ENCODE measurements at places on chromosomes 3 and 15.

GRCh38 chr15:63000706-63001105, 41.8 kb upstream of the TPM1 start:
- DNase-seq, result no peak

GRCh38 chr15:93144463-93145236, 55.6 kb upstream of the RGMA start:
- DNase-seq, result no peak

DNA sequence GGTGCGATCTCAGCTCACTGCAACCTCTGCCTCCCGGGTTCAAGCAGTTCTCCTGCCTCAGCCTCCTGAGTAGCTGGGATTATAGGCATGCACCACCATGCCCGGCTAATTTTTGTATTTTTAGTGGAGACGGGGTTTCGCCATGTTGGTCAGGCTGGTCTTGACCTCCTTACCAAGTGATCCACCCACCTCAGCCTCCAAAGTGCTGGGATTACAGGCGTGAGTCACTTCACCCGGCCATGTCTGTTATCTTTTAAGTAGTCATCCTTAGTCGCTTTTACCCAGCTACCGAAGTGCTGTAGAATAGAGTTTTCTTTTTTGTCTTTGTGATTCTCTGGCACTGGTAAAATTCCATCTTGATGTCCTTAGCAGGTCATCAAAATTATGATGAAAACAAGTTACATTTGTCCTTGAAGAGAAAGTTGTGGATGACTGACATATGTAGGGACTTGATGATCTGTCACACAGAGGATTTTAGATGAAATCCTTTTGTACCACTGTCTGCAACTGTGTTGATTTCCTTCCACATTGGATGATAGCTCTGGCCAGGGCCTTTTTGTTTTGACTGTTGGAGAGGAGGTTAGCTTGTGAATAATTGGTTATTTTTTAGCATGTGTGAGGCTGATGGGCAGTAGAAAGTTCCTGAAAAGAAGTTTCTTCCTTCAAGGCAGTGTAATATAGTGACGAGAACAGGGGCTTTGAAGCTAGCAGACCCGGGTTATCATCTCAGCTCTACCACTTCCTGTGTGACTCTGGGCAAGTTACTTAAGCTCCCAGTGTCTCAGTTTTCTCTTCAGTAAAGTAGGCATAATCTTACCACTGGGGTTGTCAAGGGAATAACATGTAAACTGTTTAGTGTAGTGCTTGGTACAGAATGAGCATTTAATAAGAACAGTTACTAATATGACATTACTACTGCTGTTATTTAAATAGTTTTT, 18.8 kb downstream of the ATG7 start:
- DNase-seq, result peak; percentile 30

- no peak for DNase-seq
Observed at GRCh38 chr15:35605764-35606449, 59.9 kb upstream of the DPH6 start.

- DNase-seq, result no peak
Observed at GRCh38 chr15:69156736-69157381, 3.6 kb upstream of the GLCE start.

GRCh38 chr15:72801590-72802325, 18.2 kb upstream of the ADPGK start:
- DNase-seq, result no peak

- peak; percentile 60 for DNase-seq
Observed at GRCh38 chr15:50884540-50884939, 23.9 kb upstream of the AP4E1 start.

DNA sequence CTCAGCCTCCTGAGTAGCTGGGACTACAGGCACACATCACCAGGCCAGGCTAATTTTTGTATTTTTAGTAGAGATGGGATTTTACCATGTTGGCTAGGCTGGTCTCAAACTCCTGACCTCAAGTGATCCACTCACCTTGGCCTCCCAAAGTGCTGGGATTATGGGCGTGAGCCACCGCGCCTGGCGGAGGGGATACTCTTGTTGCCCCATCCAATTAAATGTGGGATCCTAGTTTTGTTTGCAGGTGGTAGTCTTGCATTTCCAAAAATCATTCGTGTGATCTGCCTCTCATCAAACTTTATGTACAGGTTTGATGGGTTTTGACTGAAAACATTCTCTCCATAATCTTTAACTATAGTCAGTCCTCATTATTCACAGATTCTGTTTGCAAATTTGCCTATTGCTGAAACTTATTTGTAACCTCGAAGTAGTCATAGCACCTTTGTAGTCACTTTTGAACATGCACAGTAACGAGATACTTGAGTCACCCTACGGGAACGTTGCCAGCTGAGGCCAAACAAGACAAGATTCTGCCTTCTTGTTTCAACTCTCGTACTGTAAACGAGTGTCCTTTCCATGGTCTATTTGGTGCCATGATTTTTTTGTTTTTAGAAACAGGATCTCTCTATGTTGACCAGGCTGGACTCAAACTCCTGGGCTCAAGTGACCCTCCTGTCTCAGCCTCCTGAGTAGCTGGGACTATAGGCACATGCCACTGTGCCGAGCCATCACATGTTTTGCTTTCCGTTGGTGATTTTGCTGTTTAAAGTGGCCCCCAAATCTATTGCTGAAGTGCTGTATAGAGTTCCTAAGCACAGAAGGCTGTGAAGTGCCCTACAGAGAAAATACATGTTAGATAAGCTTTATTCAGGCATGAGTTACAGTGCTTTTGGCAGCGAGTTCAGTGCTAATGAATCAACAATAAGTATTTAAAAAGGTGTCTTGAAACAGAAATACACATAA, 8.1 kb upstream of the MAPK6 start:
- DNase-seq, result peak; percentile 65

DNA sequence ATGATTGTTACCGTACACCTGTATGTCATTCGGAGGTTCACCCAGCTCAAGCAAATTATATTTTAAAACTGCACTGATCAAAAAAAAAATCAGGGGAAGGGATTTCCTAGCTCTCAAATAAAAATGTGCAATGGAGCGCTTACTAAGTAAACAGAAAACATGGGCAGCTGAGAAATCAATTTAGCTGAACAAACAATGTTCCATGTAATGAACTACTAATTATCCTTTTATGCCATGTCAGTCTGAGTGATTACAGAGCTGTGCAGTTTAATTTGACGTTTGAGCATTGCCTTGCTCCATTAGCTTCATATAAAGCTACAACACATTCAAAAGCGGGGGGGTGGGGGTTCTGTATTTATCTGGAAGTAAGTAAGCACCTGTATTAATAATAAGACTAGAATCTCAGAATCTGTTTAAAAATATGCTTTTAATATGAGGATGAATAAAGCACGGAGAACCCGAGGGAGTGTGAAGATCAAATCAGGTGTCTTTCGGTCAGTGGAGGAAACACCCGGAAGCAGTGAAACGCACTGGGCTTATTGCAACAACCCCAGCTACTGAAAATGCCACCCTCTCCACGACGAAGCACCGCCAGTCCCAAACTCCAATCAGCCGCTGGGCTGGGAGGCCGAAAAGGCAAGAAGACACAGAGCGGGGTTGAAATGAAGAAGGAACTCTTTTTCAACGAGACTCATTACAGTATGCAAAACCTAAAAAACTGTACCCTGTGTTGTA, 196.5 kb upstream of the ATP11B start:
- DNase-seq, result no peak

GRCh38 chr3:128814060-128814459, 65.4 kb upstream of the ACAD9 start:
- DNase-seq, result no peak

DNA sequence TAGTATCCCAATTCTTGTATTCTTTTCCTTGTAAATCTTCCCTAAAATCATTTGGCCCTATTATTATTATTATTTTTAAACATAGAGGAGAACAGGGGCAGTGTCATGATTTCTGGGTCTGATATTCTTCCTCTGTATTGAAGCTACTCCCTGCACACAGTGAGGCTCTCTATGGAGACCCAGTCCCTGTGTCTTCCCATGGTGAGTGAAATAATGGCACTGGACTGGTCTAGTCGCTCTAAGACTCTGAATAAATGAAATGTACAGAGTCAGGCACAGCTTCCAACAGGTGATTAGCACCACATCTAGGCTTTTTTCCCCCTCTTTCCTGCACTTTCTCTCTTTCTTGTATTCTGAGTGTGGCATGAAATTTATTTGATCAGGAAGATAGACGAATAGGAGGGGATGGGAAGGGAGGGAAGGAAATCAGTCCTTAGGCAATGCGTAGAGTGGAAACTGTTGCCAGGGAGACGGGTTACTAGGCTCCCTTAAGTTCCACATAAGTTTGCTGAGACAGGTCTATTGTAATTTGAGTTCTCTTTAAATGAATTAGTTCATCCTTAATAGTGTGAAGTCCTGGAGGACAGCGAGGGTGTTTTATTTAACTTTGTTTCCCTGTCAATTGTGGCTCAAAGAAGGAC, 49.0 kb upstream of the NDN start:
- DNase-seq, result no peak

- DNase-seq, result no peak
Observed at GRCh38 chr3:71288269-71288930, 295.1 kb downstream of the FOXP1 start.

DNA sequence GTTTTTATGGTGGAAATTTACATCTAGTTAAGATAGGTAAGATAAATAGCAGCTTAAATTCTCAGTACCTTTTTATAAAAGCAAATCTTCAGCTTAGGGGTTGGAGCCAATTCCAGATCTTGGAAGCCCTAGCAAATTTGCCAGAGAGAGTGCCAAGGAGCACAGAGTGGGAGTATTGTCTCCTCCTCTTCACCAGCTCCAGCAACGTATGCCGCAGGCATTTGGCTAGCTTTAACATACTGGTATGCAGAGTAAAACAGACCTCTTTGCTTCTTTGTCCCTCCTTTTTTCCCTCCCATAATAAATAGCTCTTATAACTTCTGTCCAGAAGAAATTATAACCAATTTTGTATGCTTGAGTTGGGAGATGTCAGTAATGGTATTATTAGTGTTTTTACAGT, 140.4 kb downstream of the DIPK2A start:
- DNase-seq, result no peak

DNA sequence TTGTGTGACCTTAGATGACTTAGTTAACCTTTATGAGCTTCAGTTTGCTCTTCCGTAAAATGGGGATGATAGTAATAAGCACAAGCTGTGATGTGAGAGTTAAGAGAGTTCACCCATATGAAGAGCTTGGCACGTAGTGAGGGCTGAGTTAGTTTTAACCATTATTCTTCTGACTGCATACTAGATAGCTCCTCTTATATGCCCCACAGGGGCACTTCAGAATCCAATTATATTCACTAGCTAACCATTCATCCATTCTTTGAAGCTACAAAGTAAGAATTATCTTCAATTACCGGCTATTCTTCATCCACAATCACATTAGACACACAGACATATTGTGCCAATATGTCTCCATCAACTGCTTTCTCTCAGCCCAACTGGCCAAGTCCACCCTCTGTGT, 159.0 kb upstream of the STT3B start:
- DNase-seq, result no peak

DNA sequence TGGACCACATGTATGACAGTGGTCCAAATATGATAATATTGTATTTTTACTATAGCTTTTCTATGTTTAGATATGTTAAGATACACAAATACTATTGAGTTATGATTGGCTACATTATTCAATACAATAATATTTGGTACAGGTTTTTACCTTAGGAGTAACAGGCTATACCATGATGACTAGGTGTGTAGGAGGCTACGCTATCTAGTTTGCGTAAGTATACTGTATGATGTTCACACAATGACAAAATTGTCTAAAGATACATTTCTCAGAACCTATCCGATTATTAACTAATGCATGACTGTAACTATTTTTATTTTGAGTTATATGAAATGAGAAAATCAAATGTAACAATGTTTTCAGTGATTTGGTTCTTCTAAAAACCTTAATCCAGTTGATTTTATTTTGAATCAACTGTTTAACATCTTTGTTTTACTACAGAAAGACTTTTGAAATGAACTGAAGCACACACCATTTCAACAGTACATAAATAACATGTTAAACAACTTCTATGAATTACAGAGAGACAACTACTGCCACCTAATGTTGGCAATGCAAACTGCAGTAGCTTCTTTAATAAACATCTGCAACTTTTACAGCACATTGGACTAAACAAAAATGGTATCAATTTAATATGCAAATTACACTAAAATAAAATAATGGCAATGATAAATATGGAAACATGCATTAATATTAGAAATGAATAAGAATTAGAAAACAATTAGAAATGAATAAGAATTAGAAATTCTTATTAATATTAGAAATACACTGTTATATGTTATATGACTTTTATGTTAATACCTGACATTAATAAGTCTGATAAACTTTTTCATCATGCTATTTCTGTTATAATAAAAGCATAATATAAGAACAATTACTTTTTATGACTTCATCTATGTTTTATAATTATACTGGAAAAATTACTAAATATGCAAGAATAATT, 255.7 kb downstream of the MBNL1 start:
- peak; percentile 41 for DNase-seq

DNA sequence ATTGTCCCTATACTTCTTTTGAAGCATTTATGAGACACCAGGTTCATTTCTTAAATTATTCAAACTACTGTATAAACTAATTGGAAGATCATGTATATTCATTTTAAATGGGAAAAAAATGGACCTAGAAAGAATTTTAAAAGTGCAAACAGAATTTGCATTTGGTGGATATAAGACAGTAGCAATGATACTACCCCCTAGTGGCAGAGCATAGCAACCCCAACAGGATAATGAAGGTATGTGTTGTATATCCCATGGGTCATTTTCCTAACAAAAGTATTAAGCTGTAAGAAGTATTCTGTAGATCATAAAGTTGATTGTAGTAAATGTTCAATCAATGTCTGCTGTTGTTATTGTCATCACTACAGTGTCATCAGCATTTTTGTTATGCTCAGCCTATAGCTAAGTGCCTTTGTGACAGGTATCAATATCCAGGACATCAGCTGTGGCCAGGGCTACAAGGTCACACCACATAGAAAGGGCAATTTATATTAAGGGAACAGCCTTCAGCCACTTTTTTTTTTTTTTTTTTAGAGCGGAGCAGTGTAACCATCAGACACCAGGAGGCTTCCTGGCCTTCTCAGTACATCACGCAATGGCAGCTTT, 175.8 kb downstream of the FOXB1 start:
- peak; percentile 39 for DNase-seq

DNA sequence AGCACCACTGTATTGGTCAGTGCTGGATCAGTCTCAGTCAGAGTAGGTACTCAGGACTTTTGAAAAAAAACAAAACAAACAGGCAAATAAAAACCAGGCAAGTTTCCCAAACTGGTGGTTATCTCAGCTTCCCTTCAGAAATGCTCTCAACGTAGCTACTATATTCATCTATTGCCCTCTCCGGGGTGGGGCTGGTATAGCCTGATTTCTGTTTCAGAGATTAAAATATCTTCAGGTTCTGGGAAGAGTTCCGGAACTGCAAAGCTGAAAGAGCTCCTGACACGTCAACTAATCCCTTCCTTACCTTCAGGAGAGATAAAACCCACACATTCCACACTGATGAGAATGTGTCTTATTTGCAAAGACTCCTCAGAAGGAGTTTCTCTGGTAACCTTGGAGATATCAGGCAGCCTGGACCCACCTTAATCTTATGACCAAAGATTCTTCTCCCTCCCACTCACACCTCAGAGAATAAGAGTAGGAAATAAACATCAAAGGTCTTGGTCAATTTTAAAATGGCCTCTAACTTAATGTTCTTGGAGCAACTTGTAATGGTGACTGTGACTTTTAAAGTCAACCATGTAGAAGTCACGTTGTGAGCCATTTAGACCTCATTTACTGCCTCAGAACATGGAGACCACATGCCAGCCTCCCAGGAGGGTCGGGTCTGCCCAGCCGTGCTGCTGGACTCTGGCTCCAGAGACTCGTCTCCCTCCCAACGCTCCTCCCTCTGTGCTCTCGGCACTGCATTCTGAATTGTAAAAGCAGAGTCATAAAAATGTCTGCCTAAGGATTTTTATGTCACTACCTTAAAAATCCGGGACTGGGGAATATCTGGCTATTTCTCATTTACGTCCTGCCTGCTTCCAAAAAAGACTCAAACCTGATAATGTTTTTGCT, 53.8 kb downstream of the CDCP1 start:
- no peak for DNase-seq
